NCI-H460 (cell line): ENCODE measurements at places on chromosomes 16 and 17.
A peak's percentile ranks its signal among the peaks of the same experiment; 100 is the strongest.

GRCh38 chr17:45273551-45273957 lies 11.7 kb upstream of the SPATA32 start:
- no peak for DNase-seq

DNA sequence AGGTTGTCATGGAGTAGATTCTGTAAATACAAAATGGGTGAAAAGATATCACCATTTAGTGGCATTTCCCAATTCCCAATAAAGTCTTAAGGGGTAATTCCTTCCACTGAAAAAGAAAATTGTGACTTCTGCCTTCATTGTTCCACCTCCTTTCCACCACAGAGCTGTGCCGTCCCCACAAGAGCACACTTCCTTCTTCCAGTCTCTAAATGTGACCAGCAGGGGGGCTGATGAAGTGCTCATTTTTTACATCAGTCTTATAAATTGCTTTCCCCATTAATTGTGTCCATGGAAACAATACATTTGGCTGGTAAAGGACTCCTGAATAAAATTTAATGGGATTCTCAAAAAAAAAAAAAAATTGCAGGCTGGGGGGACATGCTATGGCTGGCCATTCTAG lies 260.8 kb upstream of the PSMD7 start:
- no peak for DNase-seq

DNA sequence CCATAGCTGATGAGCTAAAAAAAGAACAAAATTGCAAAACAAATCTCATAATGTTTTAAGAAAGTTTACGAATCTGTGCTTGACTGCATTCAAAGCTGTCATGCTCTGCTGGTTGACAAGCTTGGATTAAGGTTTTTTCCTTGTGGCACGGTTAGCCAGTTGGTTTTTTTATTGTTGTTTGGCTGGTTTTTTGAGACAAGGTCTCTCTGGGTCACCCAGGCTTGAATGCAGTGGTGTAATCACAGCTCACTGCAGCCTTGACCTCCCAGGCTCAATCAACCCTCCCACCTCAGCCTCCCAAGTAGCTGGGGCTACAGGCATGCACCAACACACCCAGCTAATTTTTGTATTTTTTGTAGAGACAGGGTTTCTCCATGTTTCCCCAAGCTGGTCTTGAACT lies 45.7 kb downstream of the PHKB start:
- no peak for DNase-seq

DNA sequence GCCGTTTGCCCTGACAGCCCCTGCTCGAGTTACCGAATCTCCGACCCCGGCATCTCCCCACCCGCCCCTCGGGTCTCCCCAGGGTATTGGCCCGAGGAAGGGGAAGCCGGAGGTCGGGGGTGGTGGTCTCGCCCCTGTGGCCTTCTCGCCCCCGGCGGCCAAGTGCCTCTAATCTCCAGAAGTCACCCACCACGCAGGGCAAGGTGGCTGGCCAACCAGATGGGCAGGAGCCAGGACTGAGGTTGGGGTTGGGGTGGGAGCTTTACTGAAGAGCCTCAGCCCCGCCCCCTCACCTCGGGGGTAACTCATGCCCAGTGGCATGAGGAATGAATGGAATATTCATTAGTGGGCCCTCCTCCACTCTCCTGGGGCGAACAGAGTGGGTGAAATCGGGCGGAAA lies 637 bp downstream of the DHRS11 start:
- no peak for DNase-seq

DNA sequence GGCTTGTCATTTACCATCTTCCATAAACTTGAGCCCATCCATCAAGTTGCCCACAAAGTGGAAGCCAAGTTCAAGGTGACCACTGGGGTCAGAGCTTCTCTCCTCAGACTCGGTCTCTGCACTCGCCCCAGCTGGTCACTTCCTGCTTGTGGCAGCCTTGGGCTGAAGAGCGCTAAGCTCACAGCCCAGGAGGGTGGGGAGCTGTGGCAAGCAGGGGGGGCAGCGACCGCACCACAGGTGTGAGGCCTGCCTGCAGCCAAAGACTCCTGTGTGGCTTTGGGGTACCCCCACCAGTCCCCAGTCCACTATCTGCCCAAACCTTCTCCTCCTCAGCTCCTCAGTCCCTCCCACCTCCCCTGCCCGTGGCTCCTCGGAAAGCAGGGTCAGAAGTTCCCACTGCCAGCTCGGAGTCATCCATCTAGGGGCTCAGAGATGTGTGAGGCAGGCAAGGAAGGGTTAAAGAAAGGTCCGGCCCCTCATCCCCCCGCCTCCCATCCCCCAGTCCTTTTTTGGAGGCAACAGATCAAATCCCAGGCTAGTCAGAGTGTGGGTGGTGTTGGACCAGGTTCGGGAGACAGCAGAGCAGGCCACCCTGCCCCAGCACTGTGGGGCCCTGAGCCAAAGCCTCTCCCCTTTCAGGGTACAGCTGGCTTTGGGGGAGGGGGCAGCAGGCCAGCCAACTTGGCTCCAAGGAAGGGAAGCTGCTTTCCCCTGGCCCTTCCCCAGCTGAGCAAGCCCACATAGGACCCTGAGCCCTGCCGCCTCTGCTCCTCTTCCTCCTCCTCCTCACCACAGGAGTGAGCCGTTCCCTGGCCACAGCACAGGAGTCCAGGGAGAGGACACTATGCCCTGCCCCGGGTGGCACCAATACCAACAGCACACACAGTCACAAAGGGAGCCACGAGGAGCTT lies 3.2 kb downstream of the CSF3 start:
- DNase-seq = no peak

DNA sequence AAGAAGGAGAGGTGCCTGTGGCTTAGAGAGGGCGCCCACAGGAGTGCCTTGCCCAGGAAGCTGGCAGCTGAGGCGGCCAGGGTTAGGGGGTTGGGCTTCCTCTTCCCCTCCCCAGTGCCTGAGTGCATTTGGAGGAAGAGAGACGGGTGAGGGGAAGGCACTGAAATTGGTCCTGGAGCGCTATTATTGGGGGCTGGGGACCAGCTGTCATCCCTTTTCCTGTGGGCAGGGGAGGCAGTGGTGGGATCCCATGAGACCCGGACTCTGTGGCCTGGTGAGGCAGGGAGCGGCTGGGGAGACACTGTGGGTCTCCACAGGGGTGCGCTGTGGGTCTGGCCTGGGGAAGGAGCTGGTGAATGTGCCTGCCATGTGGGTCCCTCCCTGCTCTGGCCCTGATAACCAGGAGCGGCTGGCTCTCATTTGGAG lies 259.7 kb downstream of the SEC14L1 start:
- no peak for DNase-seq

DNA sequence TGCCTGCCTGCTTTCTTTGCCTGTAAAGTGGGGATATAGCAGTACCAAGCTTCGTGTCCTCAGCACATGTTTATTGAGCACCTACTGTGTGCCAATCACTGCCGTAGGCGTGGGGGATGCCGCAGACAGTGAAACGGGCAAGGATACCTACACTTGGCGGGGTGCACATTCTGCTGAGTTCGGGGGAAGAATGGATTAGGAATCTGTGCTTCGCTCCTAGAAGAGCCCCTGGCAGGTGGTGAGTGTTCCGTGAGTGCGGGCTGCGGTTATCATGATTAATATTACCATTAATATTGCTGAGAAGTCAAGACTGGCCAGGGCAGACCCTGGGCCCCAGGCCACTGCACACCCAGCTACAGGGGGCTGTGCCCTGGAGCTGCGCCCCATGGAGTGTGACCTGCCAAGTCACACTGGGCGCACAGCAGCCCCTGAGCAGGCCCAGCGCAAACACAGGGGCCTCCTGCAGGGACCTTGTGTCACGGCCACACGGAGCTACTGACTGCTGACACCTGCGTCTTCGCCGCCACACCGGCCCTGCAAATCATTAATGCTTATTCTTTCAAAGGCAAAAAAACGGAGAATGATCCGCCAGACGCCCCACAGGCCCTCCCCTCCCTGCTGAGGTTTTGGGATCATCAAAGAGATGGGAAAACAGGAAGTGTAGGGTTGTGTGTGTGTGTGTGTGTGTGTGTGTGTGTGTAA lies 213.4 kb upstream of the GSE1 start:
- DNase-seq = no peak

GRCh38 chr16:49017501-49017900 lies 264.1 kb downstream of the CBLN1 start:
- DNase-seq = no peak

GRCh38 chr17:74842599-74843351 lies 16.9 kb downstream of the GRIN2C start:
- DNase-seq = peak; percentile 71

GRCh38 chr16:16120382-16121184 lies 102.7 kb downstream of the ABCC6 start:
- no peak for DNase-seq

DNA sequence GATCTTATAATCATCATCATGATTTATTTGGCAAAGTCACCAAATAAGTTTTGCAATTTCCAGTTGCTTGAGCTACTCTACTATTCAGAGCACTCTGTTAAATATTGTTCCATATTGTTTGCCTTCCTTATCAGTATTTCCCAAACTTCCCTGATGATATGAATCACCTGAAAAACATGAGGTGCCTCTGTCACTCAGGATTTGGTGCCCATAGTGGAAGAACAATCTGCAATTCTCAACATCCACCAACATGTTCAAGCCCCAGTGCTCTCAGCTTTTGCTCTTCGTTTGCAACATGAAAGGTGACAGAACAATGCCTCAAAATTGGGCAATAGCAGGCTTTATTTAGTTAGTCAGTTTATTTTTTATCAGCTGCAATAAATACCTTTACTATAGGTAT lies 28.6 kb upstream of the WSB1 start:
- DNase-seq = no peak

DNA sequence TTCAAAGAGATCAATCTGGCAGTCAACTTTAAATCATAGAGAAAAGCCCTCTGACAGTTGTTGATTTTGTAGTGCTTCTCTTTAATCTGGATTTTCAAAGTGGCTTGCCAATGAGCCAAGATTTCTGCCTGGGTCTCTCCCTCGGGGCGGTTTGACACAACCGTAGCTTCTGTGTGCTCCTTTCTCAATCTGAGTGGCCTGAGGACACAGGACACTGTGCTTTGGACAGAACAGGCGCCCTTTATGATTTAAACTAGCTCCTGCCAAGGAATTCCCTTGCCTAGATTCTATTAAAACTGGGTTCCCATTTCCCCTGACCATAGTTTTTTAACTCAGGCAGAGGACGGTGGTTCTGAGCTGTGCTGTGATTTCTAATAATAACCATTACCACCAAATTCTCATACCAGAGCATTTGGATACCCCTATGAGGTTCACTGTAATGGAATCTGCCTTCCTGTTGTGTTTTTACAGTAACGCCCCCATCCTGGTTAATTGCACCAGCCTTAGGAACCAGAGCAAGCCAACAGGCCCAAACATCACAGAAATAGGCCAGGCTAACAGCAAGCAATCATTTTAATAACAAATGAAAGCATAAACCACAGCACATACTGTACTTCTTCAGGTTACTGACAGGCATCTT lies 4.0 kb downstream of the ZFHX3 start:
- no peak for DNase-seq

DNA sequence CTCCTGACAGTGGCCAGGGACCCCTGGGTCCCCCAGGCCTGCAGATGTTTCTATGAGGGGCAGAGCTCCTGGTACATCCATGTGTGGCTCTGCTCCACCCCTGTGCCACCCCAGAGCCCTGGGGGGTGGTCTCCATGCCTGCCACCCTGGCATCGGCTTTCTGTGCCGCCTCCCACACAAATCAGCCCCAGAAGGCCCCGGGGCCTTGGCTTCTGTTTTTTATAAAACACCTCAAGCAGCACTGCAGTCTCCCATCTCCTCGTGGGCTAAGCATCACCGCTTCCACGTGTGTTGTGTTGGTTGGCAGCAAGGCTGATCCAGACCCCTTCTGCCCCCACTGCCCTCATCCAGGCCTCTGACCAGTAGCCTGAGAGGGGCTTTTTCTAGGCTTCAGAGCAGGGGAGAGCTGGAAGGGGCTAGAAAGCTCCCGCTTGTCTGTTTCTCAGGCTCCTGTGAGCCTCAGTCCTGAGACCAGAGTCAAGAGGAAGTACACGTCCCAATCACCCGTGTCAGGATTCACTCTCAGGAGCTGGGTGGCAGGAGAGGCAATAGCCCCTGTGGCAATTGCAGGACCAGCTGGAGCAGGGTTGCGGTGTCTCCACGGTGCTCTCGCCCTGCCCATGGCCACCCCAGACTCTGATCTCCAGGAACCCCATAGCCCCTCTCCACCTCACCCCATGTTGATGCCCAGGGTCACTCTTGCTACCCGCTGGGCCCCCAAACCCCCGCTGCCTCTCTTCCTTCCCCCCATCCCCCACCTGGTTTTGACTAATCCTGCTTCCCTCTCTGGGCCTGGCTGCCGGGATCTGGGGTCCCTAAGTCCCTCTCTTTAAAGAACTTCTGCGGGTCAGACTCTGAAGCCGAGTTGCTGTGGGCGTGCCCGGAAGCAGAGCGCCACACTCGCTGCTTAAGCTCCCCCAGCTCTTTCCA lies 25.1 kb downstream of the C1QTNF1 start:
- DNase-seq = no peak

DNA sequence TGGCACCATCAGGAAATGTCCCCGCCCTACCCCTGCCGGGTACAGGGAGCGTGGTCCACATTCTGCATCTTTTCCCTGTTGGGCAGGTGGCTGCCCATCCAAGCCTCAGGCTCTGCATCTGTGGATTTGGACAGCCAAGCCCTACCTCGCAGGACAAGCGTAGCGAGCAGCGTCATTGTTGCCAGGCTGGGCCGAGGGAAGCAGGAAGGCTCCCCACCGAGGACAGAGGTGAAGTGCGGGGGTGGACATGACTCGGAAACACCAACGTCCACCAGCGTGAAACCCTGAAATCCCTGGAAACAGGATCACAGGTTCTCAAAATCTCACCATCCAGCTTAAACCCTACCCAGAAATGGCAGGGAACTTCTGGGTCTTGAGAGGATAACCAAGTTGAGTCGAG lies 73.6 kb downstream of the SOCS1 start:
- no peak for DNase-seq

- no peak for DNase-seq
These were observed 51.9 kb downstream of the PLCG2 start for GRCh38 chr16:81830845-81831540.

DNA sequence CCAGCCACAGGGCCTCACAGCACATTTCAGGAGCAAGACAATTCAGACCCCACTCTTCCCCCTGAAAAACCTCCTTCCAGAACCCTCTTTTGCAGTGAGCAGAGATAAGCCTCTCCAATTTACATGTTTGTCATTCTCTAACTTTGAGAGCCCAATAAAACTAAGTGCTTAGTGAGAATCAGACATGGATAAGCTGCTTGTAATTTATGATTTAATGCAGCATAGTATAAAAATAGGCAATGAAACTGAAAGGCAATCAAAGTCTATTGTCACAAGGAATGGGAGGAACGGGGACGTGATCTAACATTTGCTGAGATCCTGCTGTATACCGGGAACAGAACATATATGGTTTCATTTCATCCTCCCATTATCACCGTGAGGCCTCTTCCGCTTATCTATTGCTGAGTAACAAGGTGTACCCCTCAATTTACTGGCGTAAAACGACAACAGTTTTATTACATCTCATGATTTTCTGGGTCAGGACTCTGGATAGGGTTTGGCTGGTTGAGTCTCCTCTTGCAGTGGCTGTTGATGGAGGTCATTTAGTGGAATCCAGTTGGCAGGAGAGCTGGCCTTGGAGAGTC lies 597.4 kb downstream of the MAF start:
- no peak for DNase-seq

DNA sequence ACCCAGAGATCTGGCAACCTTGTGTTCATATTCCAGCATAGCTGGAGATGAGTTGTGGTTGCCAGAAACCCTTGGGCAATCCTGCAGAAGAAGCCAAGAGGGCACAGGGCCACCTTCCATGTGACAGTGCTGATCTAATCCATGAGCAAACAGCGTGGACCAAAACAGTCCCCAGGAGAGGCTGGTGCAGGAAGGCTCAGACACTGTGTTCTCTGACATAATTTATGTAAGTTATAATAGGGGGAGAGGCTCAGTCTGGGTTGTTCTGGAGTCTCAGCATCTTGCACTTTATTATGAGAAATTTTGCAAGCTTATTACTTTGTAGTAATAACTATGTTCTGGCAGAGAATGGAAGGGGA lies 273.9 kb downstream of the HAPSTR1 start:
- DNase-seq = no peak

- DNase-seq = no peak
These were observed 4.7 kb upstream of the CHMP6 start for GRCh38 chr17:80986816-80987475.
